ENCODE measurements at places on chromosomes 11 and 22.

DNA sequence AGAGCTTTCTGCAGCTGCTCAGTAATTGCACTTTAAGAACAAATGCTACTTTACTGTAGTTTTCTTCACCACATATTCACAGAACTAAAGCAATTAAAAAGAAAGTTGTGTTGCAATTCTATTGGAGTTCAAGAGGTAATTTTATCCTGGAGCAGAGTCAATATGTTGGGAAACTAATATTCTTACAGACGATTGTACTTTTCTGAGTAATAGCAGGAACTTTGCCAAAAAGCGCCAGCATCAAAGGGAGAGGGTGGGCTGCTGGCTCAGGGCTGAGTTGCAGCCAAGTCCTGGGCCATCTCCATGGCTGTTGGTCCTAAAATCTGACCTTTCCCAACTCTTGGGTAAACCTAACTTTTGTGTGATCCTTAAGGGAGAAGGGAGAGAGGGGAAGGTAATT, 73.6 kb upstream of the MYO18B start:
- DNase-seq, result no peak

- DNase-seq, result no peak
Observed at GRCh38 chr11:115182282-115182955, 321.8 kb downstream of the CADM1 start.

DNA sequence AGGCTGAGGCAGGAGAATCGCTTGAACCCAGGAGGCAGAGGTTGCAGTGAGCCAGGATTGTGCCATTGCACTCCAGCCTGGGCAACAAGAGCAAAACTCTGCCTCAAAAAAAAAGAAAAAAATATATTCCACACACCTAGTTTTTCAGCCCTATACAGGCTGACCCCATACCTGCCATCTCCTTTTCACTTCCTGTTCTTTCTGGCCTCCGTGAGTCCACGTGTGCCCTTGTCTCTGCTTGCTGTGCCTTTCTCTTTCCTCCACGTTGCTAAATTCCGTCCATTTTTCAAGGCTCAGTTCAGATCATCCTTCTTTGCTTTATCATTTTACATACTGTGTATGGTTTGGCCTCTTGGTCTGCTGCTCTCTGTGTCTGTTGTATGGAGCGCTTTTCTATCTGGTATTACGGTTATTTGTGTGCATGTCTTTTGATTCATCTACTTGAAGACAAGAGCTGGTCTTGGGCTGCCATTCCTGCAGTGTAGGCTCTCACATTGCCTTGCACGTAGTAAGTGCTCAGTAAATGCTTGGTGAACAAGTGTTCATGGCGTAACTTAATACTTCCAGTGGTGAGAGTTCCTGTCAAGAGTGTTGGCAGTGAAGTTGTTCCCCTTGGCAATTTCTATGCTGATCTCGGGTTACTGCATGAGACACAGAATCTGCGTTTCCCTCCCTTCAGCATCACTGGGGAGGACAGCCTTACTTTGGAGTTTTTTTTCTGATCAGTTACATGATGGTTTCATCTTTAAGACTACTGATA, 57.5 kb downstream of the PTPRJ start:
- DNase-seq, result no peak

- no peak for DNase-seq
Observed at GRCh38 chr11:134725716-134726639, 313.9 kb upstream of the B3GAT1 start.

DNA sequence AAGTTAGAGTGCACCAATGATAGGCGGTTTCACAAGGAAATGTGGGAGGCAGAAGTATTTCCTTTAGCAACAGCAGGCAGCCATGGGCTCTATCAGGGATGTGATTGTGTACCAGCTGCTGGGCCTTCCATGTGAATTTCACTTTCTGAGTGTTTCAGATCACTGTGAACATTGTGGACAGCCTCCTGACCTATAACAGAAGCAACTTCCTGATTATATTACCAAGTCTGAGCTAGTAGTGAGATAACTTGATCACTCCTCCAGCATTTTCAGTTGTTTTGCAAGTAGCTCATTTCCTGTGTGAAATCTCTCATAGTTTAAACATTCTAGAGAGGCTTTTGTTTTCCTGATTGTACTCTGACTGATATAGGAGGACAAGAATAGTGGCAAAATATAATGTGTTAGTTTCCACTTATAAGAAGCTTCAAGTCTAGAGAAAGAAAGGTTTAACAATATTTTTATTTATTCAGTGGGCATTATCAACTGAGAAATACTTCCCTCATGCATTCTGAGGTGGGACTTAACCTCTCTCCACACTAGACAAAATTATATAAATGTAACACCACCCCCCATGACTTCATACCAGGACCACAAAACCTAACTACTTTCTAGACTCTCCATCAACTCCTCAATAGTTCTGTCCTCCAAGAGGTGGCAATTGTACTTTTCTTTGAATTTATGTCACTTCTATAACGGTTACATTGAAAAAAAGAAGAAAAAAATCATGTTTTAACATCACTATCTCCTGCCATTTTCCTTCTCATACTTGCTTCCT, 184.2 kb upstream of the LUZP2 start:
- no peak for DNase-seq

DNA sequence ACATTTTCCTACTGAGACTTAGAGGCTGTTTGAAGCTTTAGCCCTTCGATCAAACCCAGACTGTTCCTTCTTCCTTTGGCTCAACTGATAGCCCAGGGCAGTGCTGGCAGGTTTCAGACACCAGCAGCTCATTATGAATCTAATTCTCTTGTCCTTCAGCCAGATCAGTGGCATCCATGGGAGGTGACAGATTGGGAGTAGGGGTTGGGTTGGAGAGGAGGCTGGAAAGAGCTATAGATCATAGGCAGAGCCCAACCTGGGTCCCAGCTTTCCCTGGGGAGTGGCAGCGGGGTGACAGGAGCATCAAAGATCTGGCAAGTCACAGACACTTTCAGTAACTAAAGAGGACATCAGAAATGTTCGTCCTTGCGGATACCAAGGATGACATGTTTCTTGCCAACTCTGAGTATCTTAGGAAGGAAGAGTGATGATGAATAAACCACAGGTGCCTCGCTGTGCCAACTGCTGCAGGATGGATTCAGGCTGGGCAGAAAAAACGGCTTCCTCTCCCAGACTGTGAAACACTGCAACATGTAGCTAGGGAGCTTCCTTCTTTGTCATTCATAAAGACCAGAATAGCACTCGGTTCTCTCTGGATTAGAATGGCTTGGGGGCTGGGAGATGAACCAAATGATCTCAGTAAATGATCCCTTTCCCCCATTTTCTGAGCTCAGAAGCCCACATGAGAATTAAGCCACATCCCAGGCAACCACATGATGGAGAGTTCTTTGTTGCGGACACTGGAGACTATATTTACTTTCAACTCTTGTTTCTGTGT, 19.1 kb downstream of the ABCC8 start:
- no peak for DNase-seq

DNA sequence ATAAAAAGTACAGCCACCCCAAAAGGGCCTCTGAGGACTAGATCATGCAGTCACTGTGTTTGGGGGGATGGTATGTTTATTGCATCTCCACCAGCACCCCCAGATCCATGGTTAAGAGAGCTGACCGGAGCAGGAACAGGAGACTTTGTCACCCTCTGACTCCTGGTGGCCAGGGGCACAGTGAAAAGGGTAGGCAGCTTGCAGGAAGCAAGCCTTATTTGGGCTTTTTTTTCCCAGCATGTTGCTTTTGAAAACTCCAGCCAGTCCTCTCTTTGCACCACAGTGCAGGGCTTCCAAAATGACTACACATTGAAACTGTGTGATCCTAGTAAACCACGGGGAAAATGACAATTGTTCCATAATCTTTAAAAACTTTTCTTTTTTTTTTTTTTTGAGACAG, 20.6 kb downstream of the PRR5 start:
- DNase-seq, result no peak

- no peak for DNase-seq
Observed at GRCh38 chr11:33684003-33684706, 16.5 kb downstream of the C11orf91 start.

DNA sequence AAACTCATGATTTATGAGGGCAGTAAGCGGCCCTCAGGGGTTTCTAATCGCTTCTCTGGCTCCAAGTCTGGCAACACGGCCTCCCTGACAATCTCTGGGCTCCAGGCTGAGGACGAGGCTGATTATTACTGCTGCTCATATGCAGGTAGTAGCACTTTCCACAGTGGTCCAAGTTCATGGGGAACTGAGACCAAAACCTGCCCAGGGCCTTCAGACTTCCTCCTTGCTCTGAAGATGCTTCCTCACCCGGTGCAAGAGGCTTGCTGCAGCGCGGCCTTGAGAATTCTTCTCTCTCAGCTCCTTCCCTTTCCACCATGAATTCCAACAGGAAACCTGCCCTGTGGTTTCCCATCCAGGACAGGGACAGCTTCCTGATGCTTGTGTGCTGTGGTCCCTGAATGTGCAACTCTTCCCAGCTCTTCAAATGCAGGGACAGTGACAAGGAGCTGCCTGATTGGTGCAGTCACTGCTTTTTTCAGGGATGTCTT, 53.9 kb downstream of the GGTLC2 start:
- no peak for DNase-seq

- DNase-seq, result no peak
Observed at GRCh38 chr11:10720881-10721376, 27.4 kb upstream of the IRAG1 start.

- no peak for DNase-seq
Observed at GRCh38 chr22:17101475-17102296, 16.9 kb downstream of the IL17RA start.

DNA sequence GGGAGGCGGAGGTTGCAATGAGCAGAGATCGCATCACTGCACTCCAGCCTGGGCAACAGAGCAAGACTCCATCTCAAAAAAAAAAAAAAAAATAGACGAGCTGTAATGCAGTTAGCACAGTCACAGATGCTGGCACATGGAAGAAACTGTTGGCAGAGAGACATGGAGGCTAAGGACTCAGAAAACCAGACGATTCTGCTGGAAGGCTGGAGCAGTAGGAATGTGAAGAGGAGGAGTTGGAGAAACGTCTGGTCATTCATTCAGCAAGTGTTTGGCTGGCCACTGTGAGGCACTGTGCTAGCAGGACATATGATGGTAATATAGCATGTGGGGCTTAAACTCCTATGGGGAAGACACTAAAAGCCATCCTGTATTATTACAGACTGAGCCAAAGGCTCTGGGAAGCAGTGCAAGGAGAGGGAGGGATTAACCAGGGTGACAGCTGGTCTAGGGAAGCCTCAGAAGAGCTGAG, 5.0 kb downstream of the UQCR10 start:
- no peak for DNase-seq

DNA sequence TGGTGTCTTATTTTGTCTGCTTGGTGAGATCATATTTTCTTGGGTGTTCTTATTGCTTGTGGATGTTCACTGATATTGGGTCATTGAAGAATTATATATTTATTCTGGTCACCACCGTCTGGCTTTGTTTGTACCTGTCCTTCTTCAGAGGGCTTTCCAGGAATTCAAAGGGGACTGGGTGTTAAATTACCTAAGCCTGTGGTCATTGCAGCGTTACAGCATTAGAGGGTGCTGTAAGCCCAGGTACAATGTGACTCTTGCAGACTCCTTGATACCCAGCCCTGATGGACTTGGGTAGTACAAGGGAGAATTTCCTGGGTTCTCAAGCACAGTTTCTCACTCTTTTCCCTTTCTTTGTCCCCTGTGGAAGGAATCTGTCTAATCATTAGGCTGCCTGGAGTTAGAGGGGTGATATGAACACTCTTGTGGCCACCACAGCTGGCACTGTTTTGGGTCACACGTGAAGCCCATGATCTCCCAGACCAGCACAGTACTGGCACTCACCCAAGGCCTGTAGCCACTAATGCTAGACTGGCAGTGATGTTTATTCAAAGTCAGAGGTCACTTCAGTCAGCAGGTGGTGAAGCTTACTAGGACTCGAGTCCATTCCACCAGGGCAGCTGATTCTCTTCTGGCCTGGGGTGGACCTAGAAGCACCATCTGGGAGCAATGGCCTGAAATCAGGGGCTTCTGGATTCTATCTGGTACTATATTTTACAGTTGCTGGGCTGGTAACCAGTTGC, 56.1 kb upstream of the NARS2 start:
- no peak for DNase-seq

DNA sequence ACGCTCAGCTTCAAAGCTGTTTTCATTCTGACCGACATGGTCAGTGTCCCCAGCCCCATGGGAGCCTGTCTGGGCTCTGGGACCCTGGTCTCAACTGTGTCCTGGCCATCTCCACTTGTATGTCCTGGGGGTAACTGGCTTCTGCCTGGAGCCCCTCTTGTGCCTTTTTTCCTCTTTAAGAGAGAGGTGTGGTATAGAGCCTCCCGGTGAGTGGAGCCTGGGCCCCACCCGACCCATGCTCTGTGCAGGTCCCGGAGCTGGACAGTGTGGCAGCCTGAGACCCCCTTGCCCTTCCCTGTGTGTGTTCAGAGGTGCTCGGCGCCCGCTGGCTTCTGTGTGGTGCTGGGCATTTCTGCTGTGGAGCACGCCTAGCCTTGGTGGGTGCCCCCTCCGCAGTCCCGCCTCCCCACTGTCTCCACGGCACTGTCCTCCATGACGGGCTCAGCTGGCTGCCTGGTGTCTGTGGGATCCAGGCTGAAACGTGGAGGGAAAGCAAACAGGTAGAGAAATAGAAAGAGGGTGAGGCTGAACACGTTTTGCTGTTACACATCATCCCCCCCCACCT, 74.9 kb downstream of the PARVB start:
- no peak for DNase-seq

DNA sequence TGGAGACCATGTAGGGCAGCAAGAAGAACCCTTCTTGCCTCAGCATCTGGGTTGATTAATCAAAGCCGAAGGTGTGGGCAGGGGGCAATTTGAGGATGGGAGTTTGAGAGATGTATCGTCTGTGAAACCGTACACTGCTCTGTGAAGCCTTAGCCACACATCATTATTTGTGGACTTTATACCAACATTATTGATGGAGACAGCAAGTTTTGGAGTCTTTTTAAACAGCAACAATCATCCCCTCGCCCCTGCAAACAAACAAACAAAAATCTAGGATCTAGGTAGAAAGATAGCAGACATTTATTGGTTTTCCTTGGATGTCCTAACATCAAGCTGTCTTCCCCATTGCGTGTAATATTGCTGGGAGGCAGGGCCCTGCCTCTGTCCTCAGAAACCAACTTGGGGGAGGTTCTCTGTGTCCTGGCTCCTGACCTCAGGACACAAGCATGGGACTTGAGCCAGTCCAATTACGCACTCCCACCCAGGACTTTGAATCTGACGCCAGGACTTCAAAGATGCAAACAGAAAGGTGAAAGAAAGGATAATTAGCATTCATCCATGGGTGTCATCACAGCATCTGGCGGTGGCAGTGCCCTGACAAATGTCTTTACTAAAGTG, 61.6 kb upstream of the PLET1 start:
- no peak for DNase-seq

DNA sequence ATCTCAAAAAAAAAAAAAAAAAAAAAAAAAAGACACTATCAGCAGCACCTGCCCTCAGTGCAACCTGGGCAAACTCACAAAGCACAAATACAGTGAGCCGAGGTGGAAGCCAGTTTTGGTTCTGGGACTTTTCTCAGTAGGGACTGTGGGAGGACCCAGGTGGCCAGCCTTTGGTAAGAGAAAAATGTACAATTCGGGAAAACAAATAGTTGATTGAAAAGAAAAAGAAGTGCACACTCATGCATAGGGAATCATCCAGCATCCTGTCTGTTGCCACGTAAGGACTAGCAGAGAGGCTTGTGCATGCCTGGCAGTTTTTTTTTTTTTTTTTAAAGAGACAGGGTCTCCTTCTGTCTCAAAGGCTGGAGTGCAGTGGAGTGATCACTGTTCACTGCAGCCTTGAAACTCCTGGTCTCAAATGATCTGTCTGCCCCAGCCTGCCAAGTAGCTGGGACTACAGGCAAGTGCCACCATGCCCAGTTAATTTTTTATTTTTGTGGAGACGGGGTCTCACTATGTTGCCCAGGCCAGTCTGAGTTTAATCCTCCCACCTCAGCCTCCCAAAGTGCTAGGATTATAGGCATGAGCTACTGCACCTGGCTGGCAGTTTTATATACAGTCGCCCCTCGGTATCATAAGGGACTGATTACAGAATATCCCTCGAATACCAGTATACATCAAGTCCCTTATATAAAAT, 36.7 kb downstream of the TPST2 start:
- no peak for DNase-seq
